ENCODE measurements at places on chromosomes 6 and 20.

GRCh38 chr6:56521976-56522375 is 120.7 kb downstream of the DST start:
- DNase-seq: no peak

GRCh38 chr6:38542031-38542430 is 97.7 kb downstream of the BTBD9 start:
- DNase-seq: no peak

DNA sequence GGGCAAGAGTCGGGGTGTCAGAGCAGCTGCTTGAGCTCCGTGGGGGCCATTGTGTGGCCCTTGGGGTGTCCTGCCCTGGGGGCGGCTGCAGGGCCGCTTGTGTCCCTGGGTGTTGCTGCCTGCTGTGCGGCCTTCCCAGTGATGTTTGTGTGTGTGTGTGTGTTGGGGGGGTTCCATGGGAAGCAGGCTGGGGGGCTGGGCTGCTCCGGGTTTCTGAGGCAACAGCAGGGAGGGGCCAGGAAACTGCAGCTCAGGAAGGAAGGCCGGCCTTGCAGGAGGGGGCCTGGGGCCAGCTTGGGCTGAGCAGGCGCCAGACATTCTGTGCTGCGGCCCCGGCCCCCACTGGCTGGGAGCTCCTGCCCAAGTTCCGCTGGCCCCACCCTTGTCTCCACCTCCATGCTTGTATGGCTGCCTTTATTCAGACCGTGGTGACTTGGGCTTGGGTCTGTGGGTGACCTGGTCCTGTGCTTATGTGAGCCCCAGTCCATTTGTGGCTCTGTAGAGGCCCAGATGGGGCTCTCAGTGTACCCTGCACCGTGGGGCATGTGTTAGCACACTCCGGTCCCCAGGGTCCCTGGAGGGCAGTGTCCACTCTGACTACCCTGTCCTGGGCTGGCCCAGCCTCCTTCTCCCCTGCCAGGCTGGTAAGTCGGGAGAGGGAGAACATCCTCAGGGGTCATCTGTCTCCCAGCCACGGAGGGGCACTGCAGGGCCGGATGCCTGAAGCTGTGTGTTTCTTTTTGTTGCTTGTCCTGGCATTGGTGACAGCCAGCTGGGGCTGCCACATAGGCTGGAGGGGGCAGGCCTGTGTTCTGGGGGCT is 4.6 kb upstream of the SOX18 start:
- peak; percentile 42 for DNase-seq

DNA sequence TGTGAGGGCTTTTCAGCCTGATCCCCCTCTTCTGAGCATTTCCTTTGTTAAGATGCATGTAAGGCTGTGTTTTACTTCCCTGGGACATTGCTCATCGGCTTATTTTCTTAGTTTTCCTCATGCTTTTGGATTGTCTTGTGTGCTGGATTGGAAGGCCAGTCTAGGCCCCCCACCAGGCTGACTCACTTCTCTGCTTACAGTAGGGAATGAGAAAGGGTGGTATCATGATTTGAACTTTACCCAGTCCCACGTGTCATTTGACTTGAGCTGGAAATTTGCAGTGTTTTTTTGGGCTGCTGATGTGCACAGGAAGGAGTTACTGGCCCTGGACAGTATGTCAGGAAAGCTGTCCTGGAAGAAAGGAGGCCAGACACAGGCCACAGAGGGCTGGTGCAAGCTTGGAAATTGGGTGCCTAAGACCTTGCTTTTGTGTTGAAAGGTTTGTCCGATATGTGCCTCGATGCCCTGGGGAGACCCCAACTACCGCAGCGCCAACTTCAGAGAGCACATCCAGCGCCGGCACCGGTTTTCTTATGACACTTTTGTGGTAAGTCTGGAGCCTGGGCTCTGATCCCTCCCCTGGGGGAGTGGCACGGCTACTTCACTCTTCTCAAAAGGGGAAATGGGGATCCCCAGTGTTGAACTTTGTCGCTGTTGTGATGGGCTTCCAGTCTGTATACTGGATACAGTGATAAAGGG is 12.8 kb downstream of the RNF114 start:
- no peak for DNase-seq

DNA sequence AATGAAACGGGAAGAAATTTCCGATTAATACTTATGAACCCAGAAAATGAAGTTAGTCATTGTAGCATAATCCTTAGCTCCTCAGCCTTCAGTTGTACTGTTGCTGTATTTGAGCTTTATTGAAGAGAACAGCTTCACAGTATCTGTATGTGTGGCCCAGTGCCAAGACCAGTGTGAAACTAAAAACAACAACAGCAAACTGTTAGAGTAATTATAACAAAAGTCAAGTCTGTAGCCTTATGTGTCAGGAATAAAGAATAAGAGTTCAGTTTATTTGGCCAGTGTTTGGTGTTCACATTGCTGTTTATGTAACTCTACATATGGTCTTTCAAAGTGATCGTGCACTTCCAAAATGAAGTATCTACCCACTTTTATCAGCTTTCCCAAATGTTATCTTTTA is 70.9 kb downstream of the ARID1B start:
- peak; percentile 47 for DNase-seq

GRCh38 chr6:27800731-27801373 is 111.3 kb downstream of the OR2B2 start:
- no peak for DNase-seq

Data from NCI-H446 (cell line).